ENCODE measurements at places on chromosomes 12 and 14.

DNA sequence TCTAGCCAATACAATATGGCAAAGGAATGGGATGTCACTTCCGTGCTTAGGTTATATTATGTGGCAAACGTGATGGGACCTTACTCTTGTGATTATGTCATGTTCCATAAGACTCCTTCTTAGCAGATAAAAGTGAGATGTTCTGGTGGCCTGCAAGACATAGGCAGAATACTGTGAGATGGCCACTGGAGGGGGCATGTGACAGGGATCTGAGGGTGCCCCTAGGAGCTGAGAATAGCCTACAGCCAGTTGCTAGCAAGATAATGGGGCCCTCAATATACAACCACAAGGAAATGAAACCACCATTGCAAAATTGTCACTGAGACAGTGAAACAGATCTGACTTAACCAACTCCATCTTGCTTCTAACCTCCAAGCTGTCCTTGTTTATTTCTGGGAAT, 151.4 kb upstream of the SSTR1 start:
- DNase-seq = no peak

GRCh38 chr14:20262642-20263128, 23.6 kb downstream of the OR11H4 start:
- DNase-seq = no peak

DNA sequence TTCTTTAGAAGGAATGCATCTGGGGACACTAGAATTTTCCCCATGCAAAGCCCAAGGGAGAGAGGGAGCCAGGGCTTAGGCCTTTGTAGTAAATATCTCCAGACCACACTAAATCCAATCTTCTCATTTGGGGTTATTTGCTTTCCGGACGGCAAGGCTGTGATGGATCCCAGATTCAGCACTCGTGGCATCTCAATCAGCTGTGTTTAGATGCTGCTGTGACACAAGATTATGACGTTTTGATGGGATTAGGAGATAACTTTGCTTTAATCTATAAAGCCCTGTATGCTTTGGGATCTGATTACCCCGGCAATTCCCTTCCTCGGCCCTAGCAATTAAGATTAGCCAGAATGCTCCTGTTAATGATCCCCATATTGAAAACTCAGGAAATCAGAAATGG, 686.7 kb upstream of the TBX3 start:
- DNase-seq = no peak

GRCh38 chr12:6921996-6922946, 5.5 kb upstream of the ATN1 start:
- no peak for DNase-seq

GRCh38 chr12:124241776-124242528, 52.9 kb upstream of the RFLNA start:
- no peak for DNase-seq

All from amniotic stem cell (primary cell).